Activated CD4-positive, alpha-beta T cell treated with anti-CD3 and anti-CD28 coated beads for 24 hours (primary cell): ENCODE measurements at places on chromosomes 5 and 9.

DNA sequence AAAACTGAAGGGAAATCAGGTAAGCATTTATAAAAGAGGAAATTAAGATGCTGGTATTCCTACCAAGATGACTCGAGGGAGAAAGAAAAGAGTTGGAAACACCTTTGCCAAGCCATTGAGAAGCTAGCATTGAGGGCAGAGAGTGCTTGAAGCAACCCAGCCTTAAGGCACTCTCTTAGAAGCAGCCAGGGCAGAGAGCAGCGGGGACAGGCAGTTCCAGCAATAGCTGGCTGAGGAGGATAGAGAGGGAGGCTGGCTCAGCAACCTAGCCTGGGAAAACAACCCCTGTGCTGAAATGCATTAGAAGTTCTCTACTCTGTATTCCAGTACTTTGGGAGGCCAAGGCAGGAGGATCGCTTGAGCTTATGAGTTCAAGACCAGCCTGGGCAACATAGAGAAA, 40.3 kb upstream of the HSPA9 start:
- no peak for DNase-seq

DNA sequence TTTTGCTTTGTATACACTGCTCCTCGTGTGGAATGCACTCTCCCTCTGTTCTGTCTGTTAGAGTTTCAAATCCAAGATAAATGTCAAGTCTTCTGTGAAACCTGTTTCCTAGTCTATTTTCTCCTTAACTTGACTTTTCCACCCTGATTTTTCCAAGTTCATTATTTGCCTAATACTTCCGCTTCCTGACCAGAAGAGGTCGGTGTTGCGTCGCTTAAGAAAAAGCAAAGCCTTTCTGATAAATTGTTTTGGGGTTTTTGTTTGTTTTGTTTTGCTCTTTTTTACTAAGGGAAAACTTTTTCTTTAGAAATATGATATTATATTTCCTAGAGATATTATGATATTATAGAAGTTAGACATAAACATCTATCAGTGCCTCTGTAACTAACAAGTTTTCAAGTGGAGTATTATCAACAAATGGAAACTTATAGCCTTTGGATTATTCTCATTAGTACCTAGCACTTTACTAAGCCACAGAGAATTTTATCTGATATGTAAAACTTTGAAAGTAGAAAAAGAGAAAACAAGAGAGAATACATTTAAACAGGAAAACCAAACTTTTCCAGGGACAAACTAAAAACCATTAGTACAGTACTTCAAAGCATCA, 55.8 kb downstream of the PHAX start:
- DNase-seq = no peak

GRCh38 chr5:60447488-60447920, 252.5 kb downstream of the DEPDC1B start:
- DNase-seq = no peak

DNA sequence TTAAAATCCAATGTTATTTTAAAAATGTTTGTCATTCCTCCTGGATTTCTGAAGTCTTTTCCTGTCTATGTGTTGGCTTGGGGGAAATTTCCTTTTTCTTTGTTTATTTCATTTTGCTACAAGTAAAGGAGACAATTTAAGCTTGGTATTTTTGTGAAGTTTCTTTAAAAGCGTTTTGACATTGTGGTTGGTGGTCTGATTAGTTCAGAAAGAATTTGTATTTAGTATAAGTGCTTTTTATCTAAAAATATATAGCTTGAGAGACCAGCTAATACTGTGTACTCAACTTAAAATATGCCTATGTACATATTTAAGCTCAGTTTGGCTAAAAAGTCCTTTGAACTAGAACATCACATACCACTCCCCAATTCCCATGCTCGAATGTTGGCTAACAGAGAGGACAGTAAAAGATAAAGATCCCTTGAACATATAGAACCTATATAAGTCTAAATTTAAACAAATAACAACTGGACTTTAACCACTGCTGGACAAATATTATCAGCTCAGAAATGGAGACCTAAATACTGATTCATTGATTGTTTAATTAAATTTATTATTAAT, 237.6 kb downstream of the TLE4 start:
- no peak for DNase-seq

- no peak for DNase-seq
Observed at GRCh38 chr9:21160178-21160577, 6.3 kb downstream of the IFNA21 start.

DNA sequence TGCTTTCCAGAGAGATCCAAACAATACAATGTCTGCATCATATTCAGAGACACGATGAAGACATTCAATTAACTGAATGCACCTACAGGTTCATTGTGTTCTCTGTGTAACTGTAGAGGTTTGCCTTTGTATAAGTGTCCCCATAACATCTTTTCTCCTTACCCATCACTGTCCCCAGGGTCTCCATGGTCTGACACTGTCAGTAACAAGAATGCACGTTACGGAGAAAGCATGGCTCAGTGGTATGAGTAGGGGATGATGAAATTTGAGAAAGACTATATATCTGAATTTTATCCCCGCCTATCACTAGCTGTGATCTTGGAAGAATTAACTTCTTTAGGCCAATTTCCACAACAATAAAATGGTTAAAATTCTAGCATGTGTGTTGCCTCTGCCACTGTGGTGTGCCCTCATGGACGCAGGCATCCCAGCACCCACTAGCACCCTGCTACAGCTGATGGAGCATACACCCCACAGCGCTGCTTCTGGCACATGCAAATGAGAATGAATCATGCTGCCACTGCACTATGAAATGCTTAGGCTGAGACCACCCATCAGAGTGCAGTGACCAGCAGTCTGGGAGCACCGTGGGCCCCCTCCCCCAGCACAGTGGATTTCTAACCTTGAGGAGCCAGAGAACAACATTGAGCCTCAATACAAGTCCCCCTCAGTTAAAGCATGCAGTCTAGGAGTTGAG, 54.3 kb downstream of the RGMB start:
- no peak for DNase-seq

GRCh38 chr5:42749020-42749419, 7.6 kb upstream of the CCDC152 start:
- DNase-seq = no peak

- DNase-seq = no peak
Observed at GRCh38 chr9:136630662-136630992, 32.1 kb upstream of the EGFL7 start.

DNA sequence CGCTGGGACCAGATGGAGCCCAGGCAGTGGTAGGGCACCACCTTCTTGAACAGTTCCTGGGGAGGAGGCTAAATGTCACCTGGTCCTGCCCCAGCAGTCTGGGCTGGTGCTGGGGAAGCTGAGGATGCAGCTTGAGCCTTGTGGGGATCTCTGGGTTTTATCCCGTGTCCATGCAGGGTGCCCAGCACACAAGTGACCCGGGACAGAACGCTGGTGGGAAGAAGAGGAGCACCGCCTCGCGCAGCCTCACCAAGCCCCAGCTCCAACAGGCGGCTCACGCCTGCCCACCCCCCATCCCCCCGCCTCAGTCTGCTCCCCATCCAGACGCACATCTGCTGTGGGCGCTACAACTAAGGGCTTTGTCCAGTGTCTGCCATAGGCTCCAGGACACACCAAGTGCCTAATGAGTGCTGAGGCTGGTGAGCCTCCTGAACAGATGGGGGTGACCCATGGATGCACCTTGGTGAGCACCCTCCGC, 13.8 kb downstream of the RALGDS start:
- DNase-seq = no peak

DNA sequence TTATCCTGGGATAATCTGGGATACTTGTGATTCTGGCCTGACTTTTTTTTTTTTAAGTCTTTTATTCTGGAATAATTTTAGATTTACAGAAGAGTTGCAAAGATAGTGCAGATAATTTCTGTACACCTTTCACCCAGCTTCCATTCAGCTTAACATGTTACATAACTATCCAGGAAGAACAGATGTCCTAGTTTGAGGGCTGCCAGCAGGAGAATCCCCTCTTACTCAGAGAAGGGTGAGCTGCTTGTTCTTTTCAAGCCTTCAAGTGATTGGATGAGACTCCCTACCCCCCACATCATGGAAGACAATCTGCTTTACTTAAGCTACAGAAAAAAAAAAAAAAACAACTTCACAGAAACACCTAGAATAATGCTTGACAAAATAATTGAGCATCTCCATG, 254.2 kb downstream of the TRIM32 start:
- DNase-seq = no peak

DNA sequence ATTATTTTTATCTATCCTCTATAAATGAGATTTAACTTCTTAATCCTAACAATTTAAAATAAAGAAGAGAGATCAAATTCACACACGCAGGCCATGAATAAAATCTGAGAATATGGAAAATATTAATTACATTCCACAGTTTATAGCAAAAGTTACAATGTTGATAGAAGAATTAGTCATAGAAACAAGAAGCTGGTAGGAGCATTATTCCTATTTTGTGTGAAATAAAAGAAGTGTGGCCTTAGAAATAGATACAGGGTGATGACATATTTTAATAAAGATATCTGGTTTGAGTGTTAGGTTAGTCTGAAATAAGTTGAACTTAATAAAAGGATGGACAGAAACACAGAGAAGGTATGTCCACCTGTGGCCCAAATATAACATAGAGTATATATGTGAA, 790.4 kb upstream of the NUDT12 start:
- no peak for DNase-seq

GRCh38 chr5:27590503-27590902, 552.1 kb upstream of the CDH9 start:
- DNase-seq = no peak

DNA sequence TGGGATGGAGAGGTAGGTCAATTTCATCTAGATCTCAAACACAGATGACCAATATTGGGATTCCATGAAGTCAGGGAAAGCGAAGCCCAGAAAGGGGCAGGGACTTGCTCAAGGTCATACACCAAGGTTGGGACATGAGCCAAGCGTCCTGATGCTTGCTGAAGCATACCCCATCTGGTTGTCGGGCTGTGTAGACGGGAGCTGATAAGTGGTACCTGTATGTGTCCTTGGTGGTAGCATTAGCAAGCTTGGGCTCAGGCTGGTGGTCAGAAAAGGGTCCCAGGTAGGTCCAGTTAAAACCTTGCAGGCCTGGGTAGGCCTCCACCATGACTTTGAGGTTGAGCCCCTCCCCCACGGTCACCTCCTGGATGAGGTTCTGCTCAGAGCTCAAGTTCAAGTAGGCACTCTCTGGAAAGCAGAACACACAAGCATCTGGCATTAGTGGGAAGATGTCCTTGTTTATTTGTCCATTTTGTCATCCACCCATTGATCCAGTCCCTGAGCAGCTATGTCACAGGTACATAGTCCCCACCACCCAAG, 13.2 kb downstream of the CSF1R start:
- no peak for DNase-seq

- no peak for DNase-seq
Observed at GRCh38 chr5:175814691-175815090, 56.7 kb upstream of the CPLX2 start.

DNA sequence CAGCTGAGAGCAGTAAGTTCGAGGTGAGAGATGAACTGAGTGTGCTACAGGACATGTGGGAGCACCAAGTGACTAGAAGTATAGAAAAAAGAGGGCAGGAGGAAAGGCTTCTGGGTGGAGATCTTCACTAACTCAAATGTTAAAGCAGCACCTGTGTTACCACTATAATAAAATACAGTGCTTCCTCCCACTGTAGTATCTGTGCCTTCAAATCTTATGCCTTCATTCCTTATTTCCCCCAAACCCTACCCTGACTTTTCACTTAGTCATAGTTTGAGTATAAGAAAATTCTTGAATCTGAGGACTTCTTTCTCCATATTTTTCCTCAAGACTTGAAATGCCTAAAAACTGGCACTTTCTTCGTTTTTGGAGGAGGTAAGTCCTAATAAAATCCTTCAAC, 61.8 kb downstream of the ALDH1A1 start:
- no peak for DNase-seq

DNA sequence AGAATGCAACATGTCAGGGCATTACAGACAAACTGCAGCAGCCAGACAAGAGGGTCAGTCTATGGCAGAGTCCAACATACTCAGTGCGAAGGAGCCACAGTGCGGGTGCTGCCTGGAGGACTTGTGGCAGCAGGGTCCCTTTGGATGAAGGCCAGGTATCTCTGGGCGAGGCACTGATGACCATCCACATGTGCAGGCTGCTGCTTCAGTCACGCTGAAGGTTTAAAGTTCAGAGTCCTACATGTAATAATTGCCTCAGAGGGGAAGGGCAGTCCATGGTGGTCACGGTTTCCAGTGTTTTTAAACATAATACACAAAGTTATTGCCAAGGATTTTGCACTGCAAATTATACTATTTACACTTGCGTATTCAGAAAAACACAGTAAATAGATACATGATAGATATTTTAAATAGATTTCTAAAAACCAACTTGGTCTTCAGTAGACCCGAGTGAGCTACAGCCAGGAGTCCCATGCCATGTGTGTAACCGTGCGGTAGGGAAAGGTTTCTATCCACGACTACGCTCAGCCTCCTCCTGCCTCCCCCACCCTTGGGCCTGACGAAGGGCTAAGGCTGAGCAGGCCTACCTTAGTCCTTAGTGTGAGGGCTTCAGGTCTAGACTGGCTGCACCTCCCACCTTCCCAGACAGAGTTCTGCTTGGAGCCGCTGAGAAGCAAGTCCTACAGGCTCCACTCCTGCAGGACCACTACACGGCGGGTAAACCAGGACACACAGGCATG, 76.2 kb downstream of the GPR21 start:
- no peak for DNase-seq

GRCh38 chr5:16886793-16887345, 49.2 kb downstream of the MYO10 start:
- no peak for DNase-seq

DNA sequence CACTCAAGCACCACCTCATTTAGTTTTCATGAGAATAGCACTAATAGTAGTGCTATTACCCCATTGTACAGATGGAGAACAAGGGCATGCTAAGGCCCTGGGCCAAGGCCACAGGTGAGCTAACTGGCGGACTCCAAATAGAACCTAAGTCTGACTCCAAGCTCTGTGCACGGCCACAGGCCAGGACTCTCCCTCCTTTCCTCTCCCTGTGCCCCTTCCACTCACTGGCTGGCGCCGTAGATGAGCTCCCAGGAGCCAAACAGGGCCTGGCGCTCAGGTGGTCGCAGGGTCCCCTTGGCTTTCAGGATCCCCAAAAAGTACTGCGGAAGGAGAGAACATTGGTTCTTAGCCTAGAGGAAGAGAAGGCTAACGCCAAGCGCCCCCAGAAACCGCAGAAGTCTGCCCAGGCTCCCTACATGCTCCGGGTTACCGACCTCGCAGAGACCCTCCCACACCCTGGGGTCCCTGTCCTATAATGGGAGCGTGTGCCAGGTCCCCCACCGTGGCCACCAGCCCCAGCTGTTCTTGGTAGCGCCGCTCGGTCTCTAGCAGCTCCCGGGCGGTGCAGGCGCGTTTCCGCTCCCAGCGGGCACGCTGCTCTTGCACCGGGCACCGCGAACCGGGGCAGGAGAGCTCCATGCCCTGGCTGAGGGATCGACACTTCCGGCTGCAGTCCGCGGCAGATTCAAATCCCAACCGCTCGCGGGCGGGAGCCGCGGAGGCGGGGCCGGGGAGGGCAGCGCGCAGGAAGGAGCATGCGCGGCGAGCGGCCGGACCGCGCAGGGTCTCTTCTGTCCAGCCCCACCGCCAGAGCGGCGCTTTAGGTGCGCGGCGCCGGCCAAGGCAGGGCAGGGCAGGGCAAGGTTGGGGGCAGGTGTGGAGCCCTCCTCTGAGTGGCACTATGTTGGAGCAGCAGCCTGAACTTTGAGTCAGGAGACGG, at the start of gene ARHGEF39:
TSS of gene ARHGEF39 (minus strand) at position 665 of the 940 bp plus-strand sequence. CDS start at position 639, 26 bp downstream.
- peak; percentile 68 for DNase-seq
